ENCODE measurements at places on chromosomes 13 and 19. TPM values are rescaled to one million over a fixed set of nuclear protein-coding genes. Genes with fewer than 3 reads are reported as not detected.

GRCh38 chr13:39729156-39729555 lies 73.7 kb downstream of the COG6 start:
- no peak for DNase-seq

- no peak for DNase-seq
These were observed 4.3 kb upstream of the CEACAM19 start for GRCh38 chr19:44666852-44667556.

GJB2 gene
- total RNA-seq: 0.20 TPM

DNA sequence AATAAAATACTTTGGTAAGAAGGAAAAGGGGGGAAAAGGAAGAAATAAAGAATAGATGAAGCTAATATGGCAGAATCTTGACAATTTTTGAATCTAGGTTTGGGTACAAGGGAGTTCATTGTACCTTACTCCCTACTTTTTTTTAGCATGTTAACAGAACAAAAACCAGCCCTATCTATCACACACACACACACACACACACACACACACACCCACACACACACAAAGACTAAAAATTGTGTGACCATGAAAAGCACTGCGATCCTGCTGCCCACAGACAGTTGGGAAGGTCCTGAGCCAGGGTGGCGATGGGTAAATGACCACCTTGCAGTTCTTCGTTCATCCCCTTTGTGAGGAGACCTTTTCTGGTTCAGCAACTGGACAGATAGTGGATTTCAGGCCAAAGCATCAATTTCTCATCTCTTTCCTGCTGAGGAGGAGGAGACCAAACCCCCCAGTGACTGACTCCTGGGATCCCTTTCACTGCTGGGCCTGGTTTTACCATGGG lies 91.8 kb downstream of the SIPA1L3 start:
- no peak for DNase-seq

ZNF460 gene
- total RNA-seq: 57.9 TPM

- no peak for DNase-seq
These were observed 5.2 kb upstream of the ZNF579 start for GRCh38 chr19:55585658-55586339.

ZNF529 gene
- total RNA-seq: 12.4 TPM

All from H1 (cell line).